Aorta (tissue), 5 donors: ENCODE measurements at places on chromosomes 6 and 20. TPM values are rescaled to one million over a fixed set of nuclear protein-coding genes. Genes with fewer than 3 reads are reported as not detected.
A peak's percentile ranks its signal among the peaks of the same experiment; 100 is the strongest.

The PSORS1C2 gene
- total RNA-seq = not detected

The LAMA4 gene
- 71.4 TPM for total RNA-seq

The HCRTR2 gene
- total RNA-seq = not detected

The CALHM4 gene
- not detected for total RNA-seq

The NTSR1 gene
- not detected for total RNA-seq

The ACTR5 gene
- total RNA-seq = 7.1 TPM

The CST8 gene
- not detected for total RNA-seq

The C20orf96 gene
- 11.1 TPM for total RNA-seq

DNA sequence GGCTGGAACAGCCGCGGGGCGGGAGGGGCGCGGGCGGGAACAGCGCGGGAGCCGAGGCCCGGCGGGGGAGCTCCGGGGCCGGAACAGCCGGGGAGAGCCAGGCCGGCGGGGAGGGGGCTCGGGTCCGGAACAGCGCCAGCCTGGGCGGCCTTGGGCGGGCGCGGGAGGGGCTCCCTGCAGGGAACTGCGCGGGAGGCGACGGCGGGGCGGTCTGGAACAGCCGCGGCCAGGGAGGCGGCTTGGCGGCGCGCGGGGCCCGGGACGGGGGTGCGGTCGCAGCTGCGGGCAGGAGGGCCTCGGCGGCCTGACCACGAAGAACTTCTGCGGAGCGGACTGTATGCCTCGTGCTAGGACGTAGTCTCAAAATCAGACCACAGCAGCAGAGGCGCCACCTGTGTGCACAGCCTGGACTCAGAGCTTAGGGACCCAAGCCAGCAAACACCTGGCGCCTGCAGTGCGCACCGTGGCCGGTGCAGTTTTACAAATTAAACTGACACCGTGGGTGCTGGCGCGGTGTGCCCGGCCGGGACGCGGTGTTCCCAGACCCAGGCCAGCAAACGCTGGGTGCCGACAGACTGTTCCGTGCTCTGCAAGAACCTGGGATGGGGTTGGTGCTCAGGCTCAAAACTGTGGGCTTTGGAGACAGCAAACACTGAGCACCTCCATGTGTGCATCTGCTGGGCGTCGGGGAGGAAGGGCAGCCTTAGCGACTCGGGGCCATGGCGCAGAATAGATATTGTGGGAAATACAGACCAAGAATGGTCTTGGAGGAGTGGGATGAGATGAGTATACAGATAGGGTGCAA, 572 bp downstream of the ZNF341 start:
- peak; percentile 91 for DNase-seq
- H3K4me3 ChIP-seq = peak overlapping the region; percentile 23
- H3K4me1 ChIP-seq = no peaks in the 10 kb centered on the region
- H3K36me3 ChIP-seq = no peaks in the 10 kb centered on the region
- H3K27ac ChIP-seq = peak overlapping the region; percentile 84

GRCh38 chr20:46206025-46206424, 87.9 kb downstream of the CD40 start:
- no peaks in the 10 kb centered on the region for H3K4me1 ChIP-seq
- H3K36me3 ChIP-seq = no peaks in the 10 kb centered on the region
- H3K27me3 ChIP-seq = no peaks in the 10 kb centered on the region

GRCh38 chr6:141976994-141977393, 155.7 kb upstream of the GJE1 start:
- H3K27me3 ChIP-seq = no peaks in the 10 kb centered on the region
- no peak overlapping the region for H3K4me3 ChIP-seq
- H3K4me1 ChIP-seq = no peaks in the 10 kb centered on the region

- no peak for DNase-seq
- H3K27me3 ChIP-seq = no peaks in the 10 kb centered on the region
- H3K4me3 ChIP-seq = no peak overlapping the region
- H3K4me1 ChIP-seq = no peaks in the 10 kb centered on the region
These were observed 92.7 kb upstream of the DTNBP1 start for GRCh38 chr6:15755526-15755925.

- peak overlapping the region; percentile 47 for H3K27ac ChIP-seq
- DNase-seq = peak; percentile 74
- no peaks in the 10 kb centered on the region for H3K27me3 ChIP-seq
- H3K4me3 ChIP-seq = peak overlapping the region; percentile 100
These were observed 4.9 kb downstream of the FOXC1 start for GRCh38 chr6:1614448-1615150.

DNA sequence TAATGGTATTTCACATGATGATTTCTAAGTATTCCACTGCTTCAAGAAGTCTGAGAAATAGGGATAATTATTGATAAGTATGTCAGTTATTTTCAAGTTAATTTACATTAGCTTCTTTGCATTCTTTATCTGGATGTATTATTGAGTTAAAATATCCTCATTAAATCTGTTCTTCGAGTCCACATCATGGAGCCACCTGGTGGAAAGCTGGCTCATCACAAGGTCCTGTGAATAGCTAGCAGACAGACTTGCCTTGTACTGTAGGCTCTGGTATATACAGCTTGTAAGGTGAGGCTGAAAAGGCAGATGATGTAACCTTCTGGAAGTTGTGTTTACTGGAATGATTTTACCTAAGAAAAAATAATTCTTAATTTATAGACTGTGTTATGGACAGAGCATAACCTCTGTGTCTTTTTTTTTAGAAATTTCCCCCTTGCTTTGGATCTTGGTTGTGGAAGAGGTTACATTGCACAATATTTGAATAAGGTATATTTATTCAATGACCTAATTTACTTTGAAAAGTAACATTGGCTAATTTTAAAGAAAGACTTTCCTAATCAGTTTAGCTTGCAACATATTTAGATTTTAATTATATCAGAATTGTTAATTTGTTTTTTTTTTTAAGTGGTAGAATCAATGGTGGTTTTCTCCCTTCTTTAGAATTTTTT, 3.5 kb downstream of the NDUFAF5 start:
- H3K4me3 ChIP-seq = no peak overlapping the region
- no peaks in the 10 kb centered on the region for H3K27me3 ChIP-seq
- H3K4me1 ChIP-seq = peaks cover 8% of the 10 kb centered on the region
- DNase-seq = no peak

DNA sequence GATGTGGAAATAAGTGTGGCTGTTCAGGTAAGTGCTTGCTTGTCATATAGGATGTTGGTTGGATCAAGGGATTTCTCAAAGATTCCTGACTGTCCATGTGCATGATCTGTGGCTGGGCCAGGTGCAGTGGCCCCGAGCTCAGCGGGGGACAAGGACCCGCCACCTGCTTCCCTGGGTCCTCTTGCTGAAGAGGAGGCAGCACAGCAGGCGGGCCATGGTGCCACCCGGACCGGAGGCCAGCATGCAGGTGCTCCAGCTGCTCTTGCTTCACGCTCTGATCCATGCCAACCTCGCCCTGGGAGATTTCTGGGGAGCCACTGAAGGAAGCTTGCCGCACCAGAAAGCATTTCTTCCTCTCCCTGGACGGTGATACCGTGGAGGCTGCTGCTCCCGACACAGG, 173.8 kb downstream of the HIVEP2 start:
- peaks cover 5% of the 10 kb centered on the region for H3K36me3 ChIP-seq
- no peak for DNase-seq
- H3K27me3 ChIP-seq = no peaks in the 10 kb centered on the region
- H3K4me3 ChIP-seq = no peak overlapping the region
